ENCODE measurements at places on chromosomes 1 and 21.

DNA sequence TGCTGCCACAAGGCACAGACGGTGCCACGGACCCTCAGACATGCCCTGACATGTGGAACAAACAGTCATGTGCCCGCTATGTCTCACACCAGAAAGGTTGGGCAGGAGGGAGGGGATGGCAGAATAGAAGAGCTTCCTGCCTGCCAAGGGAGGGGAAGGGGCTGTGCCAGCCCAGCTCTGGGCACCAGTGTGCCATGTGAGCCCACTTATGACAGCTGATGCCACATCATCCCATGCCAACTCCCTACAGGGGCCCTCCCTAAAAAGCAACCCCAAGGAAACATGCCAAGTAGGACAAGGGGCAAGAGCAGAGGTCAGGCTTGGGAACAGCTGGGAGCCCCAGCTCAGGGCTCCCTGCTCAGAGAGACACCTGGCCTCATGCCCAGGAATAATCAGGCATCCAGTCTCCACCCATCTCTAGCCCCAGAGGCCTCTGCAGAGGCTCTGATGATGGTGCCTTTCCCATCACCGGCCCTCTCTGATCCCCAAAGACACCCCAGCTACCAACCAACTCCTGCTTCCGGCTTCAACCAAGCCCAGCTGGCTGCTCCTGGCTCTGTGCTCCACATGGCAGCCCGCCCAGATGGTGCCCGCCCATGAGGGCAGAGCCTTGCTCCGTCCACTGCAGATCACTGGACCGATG, 10.3 kb downstream of the ADGRB2 start:
- DNase-seq: peak; percentile 95

GRCh38 chr1:75366595-75366994, 232.4 kb downstream of the LHX8 start:
- DNase-seq: no peak

GRCh38 chr1:189597083-189597482, 880.6 kb downstream of the BRINP3 start:
- DNase-seq: no peak

GRCh38 chr1:232704256-232704655, 74.3 kb upstream of the SIPA1L2 start:
- no peak for DNase-seq

- no peak for DNase-seq
Observed at GRCh38 chr1:82400521-82400920, 599.8 kb downstream of the ADGRL2 start.

DNA sequence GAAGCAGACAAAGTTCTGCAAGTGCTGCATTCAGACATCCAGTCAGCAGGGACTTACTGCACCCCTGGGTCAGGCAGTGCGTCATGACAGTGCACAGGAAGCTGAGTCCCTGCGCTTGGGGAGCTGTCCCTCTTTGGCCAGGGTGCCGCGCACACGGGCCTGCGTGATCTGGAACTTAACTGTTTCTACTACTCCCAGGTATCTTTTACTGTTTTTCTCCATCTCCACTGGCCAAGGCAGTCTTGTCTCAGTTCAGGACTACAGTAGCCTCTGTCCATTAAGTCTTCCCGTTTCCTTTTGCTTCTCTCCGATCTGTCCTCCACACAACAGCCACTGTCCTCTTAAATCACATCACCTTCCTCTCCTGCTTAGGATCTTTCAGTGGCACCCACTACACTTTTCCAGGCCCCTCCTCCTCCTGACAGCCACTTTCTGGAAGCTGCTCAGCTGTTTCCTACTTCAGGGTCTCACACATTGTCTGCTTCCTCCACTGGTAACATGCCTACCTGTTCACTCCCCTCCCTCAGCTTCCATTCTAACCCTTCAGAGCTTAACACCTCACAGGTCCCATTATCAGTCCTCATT, 15.9 kb downstream of the ERRFI1 start:
- no peak for DNase-seq

DNA sequence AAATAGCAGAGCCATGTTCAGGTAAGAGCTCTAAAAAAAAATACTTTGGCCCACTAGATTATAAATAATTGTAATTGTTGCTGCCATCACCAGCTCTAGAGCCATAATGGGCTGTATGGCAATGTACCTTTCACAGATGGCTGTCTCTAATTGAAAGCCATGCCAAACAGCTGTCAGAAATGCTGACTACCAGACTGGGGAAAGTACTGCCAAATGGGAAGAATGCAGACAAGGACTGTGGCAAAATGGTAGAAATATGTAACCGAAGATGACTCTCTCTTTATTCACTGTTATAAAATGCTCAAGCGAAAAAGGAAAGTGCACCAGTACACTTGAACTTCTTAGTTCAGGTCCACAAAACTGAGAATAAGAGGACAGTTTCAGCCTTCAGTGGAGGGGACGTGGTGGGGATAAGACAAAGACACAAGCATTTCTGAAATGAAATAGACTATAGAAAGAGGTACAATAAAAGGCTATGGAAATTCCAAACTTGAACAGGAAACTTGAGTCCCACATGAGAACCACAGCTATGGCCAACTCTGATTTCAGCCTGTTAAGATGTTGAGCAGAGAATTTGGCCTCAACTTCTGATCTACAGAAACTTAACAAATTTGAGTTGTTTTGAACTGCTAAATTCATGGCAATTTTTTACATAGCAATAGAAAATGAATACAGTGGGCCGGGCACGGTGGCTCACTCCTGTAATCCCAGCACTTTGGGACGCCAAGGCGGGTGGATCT, 46.5 kb upstream of the LPGAT1 start:
- DNase-seq: peak; percentile 40

GRCh38 chr1:28601696-28602095, 9.6 kb downstream of the RAB42 start:
- DNase-seq: no peak

GRCh38 chr1:87398641-87399040, 70.0 kb downstream of the LMO4 start:
- no peak for DNase-seq

GRCh38 chr21:35449846-35450245, 400.7 kb upstream of the RUNX1 start:
- no peak for DNase-seq

- DNase-seq: no peak
Observed at GRCh38 chr1:28056129-28056925, 32.1 kb downstream of the EYA3 start.

GRCh38 chr1:24201941-24202440, 14.9 kb upstream of the IFNLR1 start:
- peak; percentile 88 for DNase-seq

DNA sequence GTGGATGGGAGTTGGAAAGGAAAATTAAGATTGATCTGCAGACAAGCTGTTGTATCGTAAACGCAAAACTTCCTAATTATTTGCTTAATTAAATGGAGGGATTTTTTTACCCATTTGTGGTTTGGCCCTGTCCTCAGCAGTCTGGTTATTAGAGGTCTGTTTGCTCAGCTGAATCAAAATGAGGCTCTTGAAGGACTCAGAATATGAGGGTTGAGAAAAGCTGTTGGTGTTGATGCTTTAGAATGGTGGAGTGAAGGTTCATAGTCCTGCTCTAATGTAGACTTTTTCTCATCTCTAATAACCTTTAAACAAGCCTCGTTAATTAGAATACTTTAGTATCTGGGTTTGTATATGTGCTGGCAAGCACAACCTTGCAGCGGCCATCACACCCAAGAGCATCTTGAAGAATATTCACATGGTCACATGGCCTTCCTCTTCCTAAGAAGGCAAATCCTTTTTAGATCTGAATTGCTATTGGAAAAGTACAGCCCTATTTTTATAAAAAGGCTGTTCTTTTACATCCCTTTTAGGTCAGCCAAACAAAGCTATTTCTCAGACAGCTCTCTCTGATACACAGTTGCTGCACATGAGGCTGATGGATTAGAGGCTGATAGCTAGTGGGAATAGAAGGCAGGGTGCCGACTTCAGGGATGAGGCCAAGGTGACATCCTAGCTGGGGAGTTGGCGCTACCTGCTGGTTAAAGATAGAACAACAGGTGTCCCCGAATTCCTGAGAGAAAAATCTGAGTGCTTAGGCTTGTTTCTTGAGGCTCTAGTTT, 53.8 kb downstream of the MACF1 start:
- peak; percentile 79 for DNase-seq

GRCh38 chr1:100782473-100783039, 63.0 kb downstream of the VCAM1 start:
- DNase-seq: no peak

DNA sequence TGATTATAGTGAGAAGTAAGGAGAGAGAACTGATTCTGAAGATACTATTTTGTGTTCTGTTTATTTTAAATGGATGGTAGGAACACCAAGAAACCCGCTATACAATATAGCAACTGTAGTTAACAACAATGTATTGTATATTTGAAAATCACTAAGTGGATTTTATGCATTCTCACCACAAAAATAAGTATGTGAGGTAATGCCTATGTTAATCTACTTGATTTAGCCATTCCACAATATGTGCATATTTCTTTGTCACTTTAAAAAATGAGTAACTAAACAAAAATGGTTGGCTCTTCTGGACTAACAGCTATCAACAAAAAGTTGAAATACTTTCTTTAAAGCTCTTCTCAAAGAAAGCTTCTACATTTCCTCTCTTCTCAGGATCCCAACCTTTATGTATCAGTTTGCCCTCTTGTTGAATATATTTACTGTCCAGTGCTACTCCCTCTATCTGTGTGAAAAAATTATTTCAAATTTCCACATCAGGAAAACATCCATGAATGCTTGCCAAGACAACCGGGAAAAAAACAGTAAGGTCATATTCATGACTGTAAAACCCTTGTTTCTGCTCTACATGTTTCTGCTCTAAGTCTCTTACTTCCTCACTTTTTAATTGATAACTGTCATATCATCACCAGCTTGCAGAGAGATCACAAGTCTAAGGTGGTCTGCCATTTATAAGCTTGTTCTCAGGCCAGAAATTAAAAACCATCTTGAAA, 27.0 kb downstream of the CLCA4 start:
- DNase-seq: no peak

GRCh38 chr1:23657659-23658275, 33.8 kb upstream of the RPL11 start:
- no peak for DNase-seq

DNA sequence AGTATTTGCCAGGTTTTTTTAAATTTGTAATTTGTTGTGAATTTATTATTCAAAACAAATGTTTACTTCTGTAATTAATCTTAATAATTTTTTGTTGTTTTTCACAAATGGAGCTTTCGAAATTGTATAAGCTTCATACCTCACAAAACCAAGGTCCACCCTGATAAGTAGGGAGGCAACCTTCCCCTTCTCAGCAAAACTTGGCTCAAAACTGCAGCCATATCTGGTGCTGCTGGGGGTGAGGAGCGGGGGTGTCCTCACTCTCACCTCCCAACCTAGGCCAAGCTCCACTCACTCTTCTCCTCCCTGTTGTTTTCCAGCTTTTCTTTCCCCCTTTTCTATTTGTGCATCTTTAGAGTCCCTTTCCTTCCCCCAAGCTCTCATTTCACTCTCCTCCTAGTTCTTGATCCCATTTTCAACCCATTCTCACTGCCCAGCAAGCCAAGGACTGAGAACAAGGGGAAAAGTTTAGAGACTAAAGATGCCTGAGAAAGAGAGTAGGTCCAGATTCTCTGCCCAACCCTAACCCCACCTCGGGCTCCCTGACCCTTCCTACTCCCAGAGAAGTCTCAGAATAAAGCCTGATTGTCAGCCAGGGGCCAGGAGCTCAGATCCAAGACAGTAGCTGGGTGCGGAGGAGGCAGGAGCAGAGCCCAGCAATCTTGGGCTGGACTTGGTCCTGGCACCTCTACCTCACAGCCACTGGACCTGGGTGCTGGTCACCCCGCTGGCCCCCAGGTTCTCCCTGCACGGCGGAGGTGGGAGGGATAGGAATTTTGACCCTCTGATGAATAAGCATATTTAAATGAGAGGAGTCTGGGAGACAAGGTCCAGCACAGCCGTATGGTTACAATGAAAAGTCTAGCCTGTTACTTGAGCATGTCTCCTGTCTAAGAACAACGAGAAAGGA, 8.3 kb upstream of the CFAP45 start:
- no peak for DNase-seq

DNA sequence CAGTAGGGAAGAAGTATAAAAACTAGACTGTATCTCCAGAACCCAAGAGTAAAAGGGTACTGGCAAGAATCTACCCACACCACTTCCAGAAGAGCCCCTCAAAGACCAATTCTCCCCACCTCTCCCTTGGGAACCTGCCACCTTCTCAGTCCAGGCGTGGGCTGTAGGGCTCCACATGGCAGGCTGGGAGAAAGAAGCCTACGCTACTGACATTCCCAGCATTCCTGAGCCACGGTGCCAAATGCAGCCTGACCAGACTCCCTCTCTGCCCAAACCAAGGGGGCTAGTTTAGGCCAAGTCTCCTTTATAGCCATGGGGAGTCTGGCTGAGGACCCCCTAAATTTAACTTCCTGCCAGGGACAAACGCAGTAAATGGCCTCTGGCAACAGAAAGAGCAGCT, 2.0 kb downstream of the UBE2Q1 start:
- no peak for DNase-seq

DNA sequence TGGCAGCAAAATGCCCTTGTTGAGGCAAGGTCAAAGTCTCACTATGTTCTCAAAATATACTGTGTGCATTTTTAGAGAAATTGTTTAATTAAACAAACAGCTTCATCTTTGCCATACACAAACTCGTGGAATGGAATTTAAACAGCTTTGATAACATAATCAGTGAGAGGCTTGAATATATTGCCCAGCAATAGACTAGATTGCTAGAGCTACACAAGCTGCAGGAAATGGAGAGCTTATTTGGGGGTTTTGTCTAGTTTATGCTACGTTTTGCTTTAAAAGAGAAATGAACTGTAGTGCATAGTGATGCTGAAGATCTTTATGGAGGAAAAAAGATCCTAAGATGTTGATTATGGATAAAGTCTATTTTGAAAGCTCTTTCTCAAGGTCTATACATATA, 166.8 kb upstream of the HMCN1 start:
- DNase-seq: no peak

- peak; percentile 89 for DNase-seq
Observed at GRCh38 chr1:201895913-201896807, 7.5 kb downstream of the SHISA4 start.

DNA sequence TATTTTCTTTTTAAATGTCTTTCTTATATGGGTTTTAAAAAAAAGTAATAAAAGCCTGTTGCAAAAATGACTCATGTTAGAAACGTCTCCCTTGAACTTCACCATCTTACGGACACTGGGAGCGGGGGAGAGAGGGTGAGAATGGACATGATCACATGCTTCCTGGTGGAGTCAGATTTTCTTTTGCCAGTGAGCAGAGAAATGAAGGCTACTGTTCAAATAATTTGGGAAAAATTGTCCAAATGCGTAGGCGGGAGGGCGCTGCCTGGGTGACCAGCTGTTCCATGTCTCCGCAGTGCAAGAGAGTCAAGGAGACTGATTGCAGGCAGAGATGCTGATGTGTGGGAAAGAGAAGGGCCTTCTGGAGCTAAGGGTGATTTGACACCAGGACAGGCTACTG, 23.1 kb downstream of the EIF2D start:
- no peak for DNase-seq

DNA sequence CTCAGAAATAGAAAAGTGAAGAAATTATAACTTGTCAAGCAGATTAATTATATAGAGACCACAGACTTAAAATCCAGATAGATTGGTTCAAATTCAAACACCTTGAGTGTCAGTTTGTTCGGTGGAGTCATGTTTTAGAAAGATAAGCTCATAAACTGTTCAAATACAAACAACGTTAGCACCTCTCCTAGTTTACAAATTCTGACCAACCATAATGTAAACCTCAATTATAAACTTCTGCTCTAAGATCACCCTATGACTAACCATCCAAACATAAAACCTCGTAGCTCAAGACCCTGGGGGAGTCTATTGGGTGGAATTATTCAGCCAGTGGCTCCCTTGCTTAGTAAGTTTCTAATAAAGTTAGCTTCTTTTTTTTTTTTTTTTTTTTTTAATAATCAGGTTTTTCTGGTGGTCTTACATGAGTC, 12.4 kb downstream of the CBR1 start:
- no peak for DNase-seq

- DNase-seq: no peak
Observed at GRCh38 chr1:204480515-204480914, 14.1 kb downstream of the PIK3C2B start.
